Erythroblast (primary cell): ENCODE measurements at places on chromosomes 3 and 15.
A peak's percentile ranks its signal among the peaks of the same experiment; 100 is the strongest.

DNA sequence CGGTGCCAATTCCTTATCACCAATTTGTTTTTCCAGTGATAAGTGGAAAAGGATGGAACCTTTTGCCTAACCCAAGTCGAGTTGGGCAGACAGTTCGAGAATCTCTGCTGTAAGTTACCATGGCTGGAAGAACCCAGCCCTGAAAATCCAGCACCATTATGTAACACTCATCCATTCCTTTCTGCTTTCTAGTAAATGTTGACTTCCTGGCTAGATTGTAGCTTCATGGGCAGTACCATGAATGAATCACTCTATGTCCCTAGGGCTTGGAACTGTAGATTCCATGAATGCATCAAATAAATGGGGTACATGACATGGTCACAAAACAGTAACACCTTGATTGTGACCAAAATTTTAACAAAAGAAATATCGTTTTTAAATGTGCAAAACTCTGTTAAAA is 14.0 kb downstream of the CHCHD4 start:
- DNase-seq = no peak

DNA sequence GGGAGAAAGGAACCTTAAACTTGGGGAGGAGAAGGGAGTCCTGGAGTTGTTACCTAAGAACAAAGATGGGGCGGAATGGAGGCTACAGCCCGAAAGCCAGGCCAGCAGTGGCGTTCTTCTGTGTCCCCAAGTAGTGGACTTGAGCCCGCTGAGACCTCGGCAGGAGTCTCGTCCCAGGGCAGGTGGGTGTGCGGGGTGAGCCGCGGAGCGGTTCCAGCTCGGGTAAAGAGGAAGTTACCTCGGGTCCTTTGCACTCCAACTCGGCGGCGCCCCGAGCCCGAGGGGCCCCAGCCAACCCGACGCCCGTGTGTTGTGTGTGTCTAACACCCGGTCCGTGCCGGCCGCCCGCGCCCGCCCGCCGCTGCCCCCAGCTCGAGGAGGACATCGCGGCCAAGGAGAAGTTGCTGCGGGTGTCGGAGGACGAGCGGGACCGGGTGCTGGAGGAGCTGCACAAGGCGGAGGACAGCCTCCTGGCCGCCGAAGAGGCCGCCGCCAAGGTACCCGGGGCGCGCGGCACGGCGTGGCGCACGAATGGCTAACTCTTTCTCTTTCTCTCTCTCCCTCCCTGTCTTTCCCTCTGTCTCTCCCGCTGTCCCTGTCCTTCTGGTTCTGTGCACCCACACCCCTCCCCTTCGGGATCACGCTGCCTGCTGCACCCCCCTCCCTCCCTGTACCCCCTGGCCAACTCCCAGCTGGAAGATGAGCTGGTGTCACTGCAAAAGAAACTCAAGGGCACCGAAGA is 959 bp downstream of the TPM1 start:
- no peak for DNase-seq

DNA sequence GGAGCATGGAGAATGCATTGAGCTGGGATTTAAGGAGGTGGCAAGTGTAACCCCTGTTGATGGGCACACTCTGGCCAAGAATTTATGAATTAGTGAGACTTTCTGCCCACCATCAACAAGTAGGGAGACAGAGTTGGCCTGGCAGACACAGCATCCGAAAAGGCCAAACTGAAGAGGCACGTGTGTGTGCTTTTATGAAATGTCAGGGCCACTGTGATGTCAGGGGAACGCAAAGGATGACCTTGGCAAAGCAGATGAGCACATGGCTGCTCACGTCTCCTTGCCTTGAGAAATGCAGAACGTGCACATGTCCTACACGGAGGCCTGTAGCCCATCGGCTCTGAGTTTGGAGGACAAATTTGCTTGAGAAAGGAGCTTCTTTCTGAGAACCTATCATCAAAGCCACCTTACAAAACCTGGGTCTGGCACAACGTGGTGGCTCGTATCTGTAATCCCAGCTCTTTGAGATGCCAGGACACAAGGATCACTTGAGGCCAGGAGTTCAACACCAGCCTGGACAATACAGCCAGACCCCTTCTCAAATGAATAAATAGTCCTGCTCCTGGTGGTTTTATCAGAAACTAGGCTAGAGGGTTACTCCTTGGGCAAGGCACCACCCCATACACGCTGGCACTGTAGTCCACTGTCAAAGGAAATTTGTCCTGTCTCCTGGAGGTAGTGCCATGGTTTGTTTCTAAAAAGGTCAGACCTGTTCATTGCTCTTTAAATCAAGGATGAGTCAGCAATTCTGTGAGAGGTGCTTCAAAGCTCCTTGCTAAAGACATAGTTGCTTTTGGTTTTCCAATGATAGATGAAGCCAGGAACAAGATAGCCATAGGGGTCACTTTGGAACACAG is 941 bp upstream of the SH3BP5 start:
- no peak for DNase-seq

GRCh38 chr3:20575146-20575545 is 389.1 kb upstream of the SGO1 start:
- DNase-seq = no peak

GRCh38 chr3:2595486-2595885 is 496.8 kb downstream of the CNTN4 start:
- DNase-seq = no peak

DNA sequence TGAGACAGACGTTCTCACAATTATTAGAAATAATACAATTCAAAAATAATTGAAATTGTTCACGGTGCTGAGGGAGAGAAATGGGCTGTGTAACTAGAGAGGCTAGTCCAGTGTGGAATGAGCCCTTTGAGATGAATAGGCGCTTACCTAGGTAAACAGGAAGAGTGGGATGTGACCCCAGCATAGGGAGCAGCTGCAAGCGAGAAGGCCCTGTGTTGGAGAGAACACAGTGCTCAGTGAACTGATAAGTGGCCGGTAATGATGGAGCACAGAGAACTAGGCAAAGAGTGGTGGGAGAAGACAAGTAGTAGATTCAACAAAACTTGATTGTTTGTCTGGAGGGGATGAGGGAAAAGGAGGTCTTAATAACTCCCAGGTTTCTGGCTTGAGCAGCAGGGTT is 103.9 kb downstream of the HCN4 start:
- DNase-seq = no peak

- no peak for DNase-seq
Observed at GRCh38 chr15:92910451-92910850, 10.3 kb downstream of the CHD2 start.

DNA sequence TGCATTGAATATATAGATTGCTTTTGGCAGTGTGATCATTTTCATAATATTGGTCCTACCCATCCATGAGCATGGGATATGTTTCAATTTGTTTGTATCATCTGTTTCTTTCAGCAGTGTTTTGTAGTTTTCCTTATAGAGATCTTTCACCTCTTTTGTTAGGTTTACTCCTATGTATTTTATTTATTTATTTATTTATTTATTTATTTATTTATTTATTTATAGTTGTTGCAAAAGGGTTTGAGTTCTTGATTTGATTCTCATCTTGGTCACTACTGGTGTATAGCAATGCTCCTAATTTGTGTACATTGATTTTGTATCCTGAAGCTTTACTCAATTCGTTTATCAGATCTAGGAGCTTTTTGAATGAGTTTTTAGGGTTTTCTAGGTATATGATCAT is 478.2 kb downstream of the UNC13C start:
- no peak for DNase-seq

- no peak for DNase-seq
Observed at GRCh38 chr3:71487418-71487817, 96.1 kb downstream of the FOXP1 start.

- peak; percentile 41 for DNase-seq
Observed at GRCh38 chr15:88331291-88331690, 74.8 kb upstream of the NTRK3 start.

- DNase-seq = peak; percentile 93
Observed at GRCh38 chr3:136196064-136196400, at the start of gene MSL2. MSL2 (minus strand) TSS chr3:136196335; CDS start chr3:136195113, 1,222 bp downstream.

GRCh38 chr3:112199622-112200316 is 66.7 kb upstream of the GCSAM start:
- DNase-seq = no peak
